ENCODE measurements at places on chromosomes 2 and 18. TPM values are rescaled to one million over a fixed set of nuclear protein-coding genes. Genes with fewer than 3 reads are reported as not detected.
A peak's percentile ranks its signal among the peaks of the same experiment; 100 is the strongest.

DNA sequence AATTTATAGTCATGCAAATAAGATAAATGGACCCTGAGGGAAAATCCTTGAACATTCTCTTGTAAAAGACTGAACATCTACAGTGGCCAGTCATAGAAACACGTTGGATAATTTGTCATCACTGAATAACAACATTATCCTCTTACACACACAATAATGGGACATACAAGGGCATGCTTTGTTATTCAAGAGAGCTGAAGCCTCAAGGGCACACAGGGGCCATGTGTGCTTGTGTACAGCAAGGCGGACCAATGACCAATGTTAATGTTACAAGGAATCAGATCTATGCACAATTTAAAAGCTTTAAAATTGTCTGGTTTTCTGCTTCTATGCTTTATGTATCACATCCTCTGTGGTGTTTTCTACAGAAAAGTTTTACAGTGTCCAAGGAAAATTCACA lies 23.7 kb downstream of the COL6A3 start:
- H3K4me3 ChIP-seq, result no peak overlapping the region
- no peaks in the 10 kb centered on the region for H3K27me3 ChIP-seq
- no peak for DNase-seq
- no peak overlapping the region for H3K27ac ChIP-seq
- H3K36me3 ChIP-seq, result no peaks in the 10 kb centered on the region

DNA sequence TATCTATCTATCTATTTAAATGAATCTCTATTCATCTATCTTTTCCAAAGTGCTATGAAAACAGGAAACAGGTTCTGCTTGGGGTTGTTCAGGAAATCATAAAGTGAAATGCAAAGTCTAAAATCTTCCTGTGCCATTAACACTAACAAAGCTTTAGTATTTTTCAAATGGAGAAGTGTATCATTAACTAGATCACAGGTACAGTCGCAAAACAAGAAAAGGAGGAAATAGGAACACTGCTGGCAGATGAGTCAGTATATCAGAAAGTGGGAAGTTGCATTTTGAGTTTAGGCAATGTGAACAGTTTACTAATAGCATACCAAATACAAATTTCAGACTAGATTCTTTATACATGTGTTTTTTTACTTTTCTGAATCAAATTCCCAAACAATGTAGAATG lies 888.5 kb upstream of the FSHR start:
- no peak overlapping the region for H3K27ac ChIP-seq
- H3K4me1 ChIP-seq, result no peaks in the 10 kb centered on the region
- DNase-seq, result no peak
- no peaks in the 10 kb centered on the region for H3K27me3 ChIP-seq
- H3K36me3 ChIP-seq, result no peaks in the 10 kb centered on the region

GRCh38 chr18:37383846-37384595 lies 181.6 kb downstream of the CELF4 start:
- H3K4me1 ChIP-seq, result no peaks in the 10 kb centered on the region
- H3K27ac ChIP-seq, result no peak overlapping the region
- no peaks in the 10 kb centered on the region for H3K27me3 ChIP-seq
- no peak for DNase-seq

- H3K4me3 ChIP-seq, result no peak overlapping the region
- H3K27ac ChIP-seq, result no peak overlapping the region
- no peaks in the 10 kb centered on the region for H3K4me1 ChIP-seq
- H3K27me3 ChIP-seq, result no peaks in the 10 kb centered on the region
- no peaks in the 10 kb centered on the region for H3K36me3 ChIP-seq
- no peak for DNase-seq
Observed at GRCh38 chr18:7844418-7844817, 277.3 kb downstream of the PTPRM start.

Gene PLEKHA3
- 31.9 TPM for total RNA-seq

- DNase-seq, result no peak
- no peaks in the 10 kb centered on the region for H3K4me1 ChIP-seq
- no peaks in the 10 kb centered on the region for H3K36me3 ChIP-seq
- no peaks in the 10 kb centered on the region for H3K27me3 ChIP-seq
- H3K27ac ChIP-seq, result no peak overlapping the region
Observed at GRCh38 chr18:11005528-11005927, 143.8 kb downstream of the PIEZO2 start.

- H3K36me3 ChIP-seq, result no peaks in the 10 kb centered on the region
- no peak overlapping the region for H3K27ac ChIP-seq
- no peak overlapping the region for H3K4me3 ChIP-seq
- no peak for DNase-seq
- H3K4me1 ChIP-seq, result no peaks in the 10 kb centered on the region
Observed at GRCh38 chr18:71505526-71505925, 1038.6 kb downstream of the CBLN2 start.

Gene SEMA4C
- total RNA-seq, result 77.0 TPM

GRCh38 chr2:241391892-241392665 lies 36.0 kb downstream of the FARP2 start:
- H3K4me3 ChIP-seq, result no peak overlapping the region
- no peaks in the 10 kb centered on the region for H3K27me3 ChIP-seq
- peak; percentile 14 for DNase-seq

GRCh38 chr2:55054106-55054875 lies 4.0 kb upstream of the RTN4 start:
- peak overlapping the region; percentile 15 for H3K4me3 ChIP-seq
- H3K4me1 ChIP-seq, result peaks cover 40% of the 10 kb centered on the region
- H3K27ac ChIP-seq, result no peak overlapping the region
- no peak for DNase-seq
- no peaks in the 10 kb centered on the region for H3K27me3 ChIP-seq

Gene G6PC2
- total RNA-seq, result not detected

- no peaks in the 10 kb centered on the region for H3K4me1 ChIP-seq
- DNase-seq, result no peak
- H3K27me3 ChIP-seq, result no peaks in the 10 kb centered on the region
- H3K27ac ChIP-seq, result no peak overlapping the region
- H3K4me3 ChIP-seq, result no peak overlapping the region
- no peaks in the 10 kb centered on the region for H3K36me3 ChIP-seq
Observed at GRCh38 chr2:54855434-54855833, 132.0 kb downstream of the EML6 start.

DNA sequence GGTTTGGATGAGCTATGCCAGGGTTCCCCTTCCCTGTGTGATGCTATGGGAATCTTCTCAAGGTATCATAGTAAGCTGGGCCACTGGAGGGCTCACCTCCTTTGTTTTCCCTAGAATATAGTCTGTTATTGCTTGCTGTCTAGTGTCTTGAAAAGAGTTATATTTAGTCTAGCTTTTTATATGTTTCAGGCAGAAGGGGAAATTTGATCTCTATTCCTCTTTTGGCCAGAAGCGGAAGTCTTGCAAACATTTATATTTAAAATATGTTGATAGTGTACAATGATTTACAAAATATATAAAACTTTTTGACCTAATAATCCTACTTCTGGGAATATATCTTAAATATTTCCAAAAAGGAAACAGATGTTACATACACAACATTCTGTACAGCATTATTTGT lies 260.7 kb downstream of the FHOD3 start:
- H3K27me3 ChIP-seq, result no peaks in the 10 kb centered on the region
- DNase-seq, result no peak
- no peaks in the 10 kb centered on the region for H3K4me1 ChIP-seq
- no peak overlapping the region for H3K4me3 ChIP-seq
- no peaks in the 10 kb centered on the region for H3K36me3 ChIP-seq
- H3K27ac ChIP-seq, result no peak overlapping the region

Gene HOXD13
- not detected for total RNA-seq

Gene FAM237A
- not detected for total RNA-seq

DNA sequence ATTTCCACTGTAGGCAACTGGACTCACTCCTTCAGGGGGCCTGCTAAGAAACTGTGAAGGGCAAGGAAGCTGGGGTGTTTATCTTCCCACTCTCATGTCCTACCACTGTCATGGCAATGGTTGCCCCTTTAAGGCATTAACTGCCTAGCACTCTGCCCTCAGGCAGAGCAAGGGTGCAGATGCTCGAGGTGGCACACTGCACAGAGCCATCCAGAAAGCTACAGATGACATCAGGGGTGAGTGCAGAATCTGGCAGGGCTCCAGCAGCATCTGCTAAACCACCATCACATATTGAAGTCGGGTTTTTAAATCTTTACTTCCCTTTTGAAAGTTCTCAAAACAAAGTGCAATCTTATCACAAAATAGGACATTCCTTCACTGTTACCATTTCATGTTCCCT lies 75.4 kb downstream of the RAPGEF4 start:
- H3K27me3 ChIP-seq, result no peaks in the 10 kb centered on the region
- H3K36me3 ChIP-seq, result no peaks in the 10 kb centered on the region
- H3K27ac ChIP-seq, result no peak overlapping the region
- H3K4me1 ChIP-seq, result no peaks in the 10 kb centered on the region
- no peak overlapping the region for H3K4me3 ChIP-seq

Gene DIS3L2
- total RNA-seq, result 59.7 TPM

Gene UGT1A3
- total RNA-seq, result not detected

- no peaks in the 10 kb centered on the region for H3K4me1 ChIP-seq
- H3K4me3 ChIP-seq, result no peak overlapping the region
- H3K36me3 ChIP-seq, result no peaks in the 10 kb centered on the region
- no peak for DNase-seq
- H3K27ac ChIP-seq, result no peak overlapping the region
- H3K27me3 ChIP-seq, result no peaks in the 10 kb centered on the region
Observed at GRCh38 chr2:20456636-20457426, 10.0 kb downstream of the RHOB start.

Gene TUBB8B
- not detected for total RNA-seq

Gene DSG2
- not detected for total RNA-seq

- no peaks in the 10 kb centered on the region for H3K27me3 ChIP-seq
- no peak for DNase-seq
- H3K4me3 ChIP-seq, result no peak overlapping the region
Observed at GRCh38 chr2:188243381-188243780, 48.3 kb upstream of the GULP1 start.

- H3K4me3 ChIP-seq, result no peak overlapping the region
- DNase-seq, result no peak
- no peak overlapping the region for H3K27ac ChIP-seq
- H3K36me3 ChIP-seq, result no peaks in the 10 kb centered on the region
Observed at GRCh38 chr2:166424841-166425240, 49.1 kb upstream of the SCN9A start.

- peak overlapping the region; percentile 68 for H3K4me3 ChIP-seq
- H3K27me3 ChIP-seq, result no peaks in the 10 kb centered on the region
- peak overlapping the region; percentile 79 for H3K27ac ChIP-seq
- DNase-seq, result peak; percentile 23
- H3K36me3 ChIP-seq, result no peaks in the 10 kb centered on the region
- H3K4me1 ChIP-seq, result peaks cover 61% of the 10 kb centered on the region
Observed at GRCh38 chr2:230226051-230226551, 565 bp downstream of the SP140 start.

DNA sequence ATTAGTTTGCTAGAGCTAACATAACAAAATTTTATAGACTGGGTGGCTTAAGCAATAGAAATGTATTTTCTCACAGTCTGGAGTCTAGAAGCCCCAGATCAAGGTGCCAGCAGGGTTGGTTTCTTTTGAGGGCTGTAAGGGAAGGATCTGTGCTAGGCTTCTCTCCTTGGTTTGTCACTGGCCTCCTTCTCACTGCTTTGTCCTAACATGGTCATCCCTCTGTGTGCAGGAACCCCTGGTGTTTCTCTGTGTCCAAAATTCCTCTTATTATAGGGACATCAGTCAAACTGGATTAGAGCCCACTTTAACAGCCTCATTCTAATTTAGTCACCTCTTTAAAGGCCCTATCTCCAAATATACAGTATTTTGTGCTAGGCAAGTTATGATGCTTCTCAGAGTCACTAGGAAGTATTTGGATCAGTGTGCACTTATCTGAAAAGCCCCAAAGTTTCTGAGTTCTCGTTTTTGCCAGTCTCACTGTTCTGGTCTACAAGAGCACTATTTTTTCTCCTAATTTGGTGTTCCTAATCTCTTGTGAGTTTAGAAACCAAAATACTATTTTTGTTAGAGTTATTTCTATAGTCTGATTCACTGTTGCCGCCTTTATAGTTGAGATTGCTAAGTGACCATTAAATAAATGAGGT lies 29.0 kb downstream of the ZC3H6 start:
- no peaks in the 10 kb centered on the region for H3K27me3 ChIP-seq
- H3K36me3 ChIP-seq, result peaks cover 10% of the 10 kb centered on the region
- no peak for DNase-seq
- no peak overlapping the region for H3K4me3 ChIP-seq
- no peaks in the 10 kb centered on the region for H3K4me1 ChIP-seq
